ENCODE measurements at places on chromosomes 3 and 15.

DNA sequence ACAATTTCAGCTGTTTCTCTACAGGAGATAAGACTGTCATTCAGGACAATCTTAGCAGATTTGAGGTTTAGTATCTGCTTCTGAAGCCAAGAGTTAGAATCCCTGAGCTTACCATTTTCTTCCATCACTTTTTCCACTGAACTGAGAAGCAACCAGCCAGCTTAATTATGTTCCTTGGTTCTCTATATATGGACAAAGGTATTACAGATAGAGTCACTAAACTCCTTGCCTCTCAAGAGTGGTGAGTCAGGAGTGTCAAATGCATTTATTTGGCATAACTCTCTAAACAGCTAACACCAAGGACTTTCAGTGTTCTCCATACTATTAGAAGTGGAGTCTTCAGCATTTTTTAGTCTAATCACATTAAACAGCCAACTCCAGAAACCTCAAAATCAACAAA, 239.3 kb downstream of the ALCAM start:
- no peak for DNase-seq

DNA sequence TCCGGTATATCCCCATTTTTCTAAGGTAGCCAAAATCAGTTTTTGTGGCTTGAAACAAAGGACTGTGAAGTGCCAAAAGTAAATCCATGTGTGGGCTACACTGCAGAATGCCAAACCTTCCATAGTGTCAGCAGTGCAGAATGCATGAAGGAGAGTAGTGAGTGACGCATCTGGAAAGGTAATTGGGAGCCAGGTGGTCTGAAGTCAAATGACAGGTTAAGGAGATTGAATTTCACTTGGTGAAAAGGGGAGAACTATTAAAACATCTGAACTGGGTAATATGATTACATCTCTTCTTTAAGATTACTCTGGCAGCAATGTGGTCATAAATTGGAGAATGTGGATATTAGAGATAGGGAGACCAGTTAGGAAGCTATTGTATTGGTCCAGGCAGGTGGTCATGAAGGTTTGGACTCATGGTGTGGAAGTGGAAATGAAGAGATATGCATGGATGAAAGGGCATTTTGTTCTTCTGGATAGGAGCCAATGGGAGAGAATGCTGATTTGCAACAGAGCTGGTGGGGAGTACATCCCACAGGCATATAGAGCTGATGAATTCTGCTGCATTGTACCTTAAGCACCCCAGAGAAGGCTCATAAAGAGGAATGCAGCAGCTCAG, 118.2 kb downstream of the ECT2 start:
- no peak for DNase-seq

GRCh38 chr15:81032355-81032754, 31.6 kb downstream of the TLNRD1 start:
- no peak for DNase-seq

- no peak for DNase-seq
Measured at GRCh38 chr15:87826119-87826747, 430.3 kb downstream of the NTRK3 start.

DNA sequence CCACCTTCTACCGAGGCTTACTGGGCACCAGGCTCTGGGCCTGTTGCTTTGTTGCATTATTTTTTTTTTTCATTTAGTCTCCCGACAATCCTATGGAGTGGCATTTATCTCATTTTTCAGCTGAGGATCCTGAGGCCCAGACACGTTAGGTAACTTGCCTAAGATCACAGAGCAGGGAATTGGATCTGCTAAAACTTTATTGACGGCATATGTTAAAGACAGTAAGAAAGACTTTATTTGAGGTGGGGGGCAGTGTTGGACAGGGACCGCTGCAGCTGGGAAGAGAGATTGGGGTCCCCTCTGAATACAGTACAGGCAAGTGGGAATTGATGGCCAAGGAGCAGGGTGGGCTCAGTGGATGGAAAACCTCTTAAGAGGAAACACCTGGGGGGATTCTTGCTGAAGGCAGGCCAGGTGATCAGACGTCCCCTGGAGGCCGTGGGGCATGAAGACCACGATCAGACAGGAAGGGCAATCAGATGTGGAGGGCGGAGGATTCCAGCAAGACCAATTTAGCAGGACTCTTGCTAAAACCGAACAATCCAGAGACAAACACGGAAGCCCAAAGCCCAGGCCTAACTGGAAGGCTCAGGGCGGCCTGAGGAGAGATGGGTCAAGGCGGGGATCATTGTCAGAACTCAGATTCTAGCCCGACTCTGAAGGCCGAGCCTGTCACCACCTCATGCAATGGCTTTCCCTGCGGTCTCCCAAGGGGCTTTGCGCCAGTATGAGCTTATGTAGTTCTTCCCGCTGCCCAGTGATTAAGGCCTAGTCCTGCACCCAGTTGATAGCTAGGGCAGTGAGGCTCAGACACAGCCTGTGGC, 53.7 kb downstream of the RGMA start:
- no peak for DNase-seq

DNA sequence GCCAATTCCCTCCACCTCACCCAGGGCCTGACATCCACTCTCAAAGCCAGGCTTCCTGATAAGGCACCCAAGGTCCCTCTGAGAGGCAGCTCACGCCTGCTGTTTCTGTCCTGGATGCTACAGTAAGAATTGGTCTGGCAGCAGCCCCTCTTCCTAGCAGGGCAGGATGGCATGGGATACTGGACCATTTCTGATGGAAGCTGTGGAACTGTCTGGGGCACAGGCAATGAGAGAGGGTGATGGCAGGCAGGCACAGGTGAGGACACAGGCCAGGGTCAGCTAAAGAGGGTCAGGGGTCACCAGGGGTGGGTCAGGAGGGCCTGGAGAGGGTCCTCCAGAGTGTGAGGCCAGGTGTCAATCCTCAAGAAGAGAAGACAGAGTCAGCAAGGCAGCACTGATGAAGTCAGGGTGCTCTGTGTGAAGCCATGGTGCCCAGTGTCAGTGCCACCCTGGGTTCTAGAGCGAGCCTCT, 41.9 kb upstream of the SLC41A3 start:
- no peak for DNase-seq

DNA sequence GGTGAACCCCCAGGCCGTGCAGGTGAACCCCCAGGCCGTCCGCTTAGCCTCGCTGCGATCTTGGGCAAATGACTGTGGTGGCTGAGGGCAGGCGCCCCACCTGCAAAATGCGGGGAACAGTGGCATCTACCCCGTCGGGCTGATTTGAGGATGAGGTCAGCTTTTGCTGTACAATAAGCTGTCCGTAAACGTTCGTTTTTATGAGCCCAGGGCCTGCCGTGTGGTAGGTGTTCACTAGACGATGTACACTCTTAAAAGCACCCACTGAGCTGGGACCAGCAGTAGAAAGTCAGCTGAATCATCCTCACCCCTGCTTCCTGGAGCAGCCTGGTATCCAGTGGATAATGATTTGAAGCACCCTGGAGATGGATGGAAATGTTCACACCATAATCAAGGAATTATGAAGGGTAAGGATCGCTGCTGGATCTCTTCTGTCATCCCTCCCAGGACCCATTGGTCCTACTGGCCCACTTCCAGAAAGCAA, 943 bp upstream of the PCSK6 start:
- DNase-seq: no peak

GRCh38 chr15:71730277-71731144, 79.8 kb upstream of the NR2E3 start:
- DNase-seq: peak; percentile 18

DNA sequence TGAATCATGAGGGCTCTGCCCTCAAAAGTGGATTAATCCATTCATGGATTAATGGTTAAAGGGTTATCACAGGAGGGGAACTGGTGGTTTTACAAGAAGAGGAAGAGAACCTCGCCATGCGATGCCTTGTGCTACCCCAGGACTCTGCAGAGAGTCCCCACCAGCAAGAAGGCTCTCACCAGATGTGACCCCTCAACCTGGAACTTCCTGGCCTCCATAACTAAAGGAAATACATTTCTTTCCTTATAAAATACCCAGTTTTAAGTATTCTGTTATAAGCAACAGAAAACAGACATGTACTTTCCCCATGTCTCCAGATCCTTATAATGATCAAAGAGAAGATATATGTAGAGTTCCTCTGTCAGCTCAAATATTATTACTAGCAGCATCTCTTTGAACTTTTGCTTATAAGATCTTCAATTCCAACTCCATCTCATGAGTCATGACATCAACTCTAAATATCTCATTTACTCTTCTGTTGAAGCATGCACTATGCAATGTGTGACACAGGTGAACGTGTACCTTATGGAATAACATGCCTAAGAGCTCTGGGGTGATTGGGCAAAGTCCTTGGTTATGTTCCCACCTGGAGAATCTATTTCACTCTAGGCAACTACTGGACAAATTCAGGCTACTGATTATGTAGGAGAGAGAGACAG, 37.5 kb upstream of the ZBTB38 start:
- no peak for DNase-seq

- DNase-seq: no peak
Measured at GRCh38 chr3:94996743-94997142, 933.9 kb downstream of the NSUN3 start.

DNA sequence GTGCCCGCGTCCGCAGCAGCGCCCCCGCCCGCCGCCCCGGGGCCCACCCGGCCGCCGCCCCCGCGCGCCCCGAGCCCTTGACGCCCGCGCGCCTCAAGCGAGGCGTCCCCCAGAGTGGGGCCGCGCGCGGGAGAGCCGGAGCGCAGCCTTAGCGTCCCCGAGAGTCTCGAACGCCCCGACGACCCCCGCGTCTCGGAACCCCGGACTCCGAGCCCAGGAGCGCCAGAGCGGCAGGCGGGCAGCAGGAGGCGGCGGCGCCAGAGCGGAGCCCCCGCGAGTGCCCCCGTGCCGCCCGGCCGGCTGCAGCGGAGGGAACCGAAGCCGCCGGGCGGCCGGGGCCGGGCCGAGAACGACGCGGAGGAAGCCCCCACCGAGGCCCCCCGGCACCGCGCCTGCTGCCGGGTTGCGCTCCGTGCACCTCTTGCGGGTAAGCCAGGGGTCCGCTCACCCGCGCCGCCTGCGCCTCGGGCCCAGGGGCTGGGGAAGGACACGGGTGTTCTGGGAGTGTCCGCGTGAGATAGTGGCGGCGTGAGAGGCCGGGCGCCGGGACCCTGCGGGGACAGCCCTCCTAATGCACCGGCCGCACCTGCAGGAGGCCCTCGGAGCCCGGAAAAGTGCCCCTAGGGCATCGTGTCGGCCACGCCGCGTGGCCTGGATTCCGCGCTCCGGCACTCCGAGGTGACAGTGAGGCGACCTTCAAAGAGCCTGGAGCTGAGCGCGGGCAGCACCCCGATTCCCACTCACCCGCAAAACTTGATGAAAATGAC, 52.0 kb upstream of the ULK4 start:
- peak; percentile 47 for DNase-seq

DNA sequence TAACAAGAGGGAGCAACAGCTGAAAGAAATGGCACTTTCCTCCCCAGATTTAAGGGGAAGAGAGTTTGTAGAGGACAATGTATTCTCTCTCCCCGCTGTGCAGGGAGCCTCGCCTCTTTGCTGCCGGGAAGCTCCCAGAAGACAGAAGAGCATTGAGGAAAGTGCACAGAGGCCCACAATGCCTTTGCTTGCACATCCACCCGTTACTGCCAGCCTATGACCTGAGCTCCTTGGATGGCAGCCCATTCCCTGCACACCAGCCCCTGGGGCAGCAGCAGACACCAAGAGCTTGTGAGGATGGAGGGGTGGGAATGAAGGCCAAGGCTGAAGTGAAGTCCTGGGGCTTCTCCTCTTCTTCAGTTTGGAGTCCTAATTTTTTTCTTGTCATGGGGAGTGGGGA, 67.0 kb downstream of the CLDN11 start:
- no peak for DNase-seq

- DNase-seq: no peak
Measured at GRCh38 chr3:105979961-105980360, 111.1 kb upstream of the CBLB start.

- no peak for DNase-seq
Measured at GRCh38 chr15:37019479-37020433, 80.6 kb downstream of the MEIS2 start.

GRCh38 chr3:72078676-72079368, 293.9 kb upstream of the PROK2 start:
- DNase-seq: no peak

- no peak for DNase-seq
Measured at GRCh38 chr3:74605437-74605836, 9.0 kb downstream of the CNTN3 start.

GRCh38 chr15:75114796-75115195, 86.9 kb upstream of the C15orf39 start:
- DNase-seq: no peak

Measured in stimulated activated CD4-positive, alpha-beta T cell treated with anti-CD3 and anti-CD28 coated beads, Interleukin-2, amount 100 ng/mL, for 24 hours (primary cell).